ENCODE measurements at places on chromosomes 1 and 21.

DNA sequence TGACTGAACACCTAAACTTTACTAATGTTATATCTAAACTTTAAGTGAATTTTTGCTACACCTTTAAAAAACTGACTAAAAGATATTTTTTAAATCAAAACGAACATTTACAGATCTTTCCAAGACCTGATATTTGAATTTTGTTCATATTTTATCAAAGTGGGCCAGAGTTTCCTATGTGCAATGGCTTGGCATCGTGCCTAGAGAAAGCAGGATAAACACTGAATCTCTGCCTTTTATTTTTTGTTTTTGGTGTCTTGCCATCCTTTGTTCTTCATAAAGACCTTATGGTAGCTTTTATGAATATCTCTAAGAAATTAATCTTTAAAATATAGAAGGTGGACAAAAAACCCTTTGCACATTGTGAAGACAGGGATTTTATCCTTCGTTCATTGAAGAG lies 25.8 kb upstream of the VPS26C start:
- DNase-seq: no peak

DNA sequence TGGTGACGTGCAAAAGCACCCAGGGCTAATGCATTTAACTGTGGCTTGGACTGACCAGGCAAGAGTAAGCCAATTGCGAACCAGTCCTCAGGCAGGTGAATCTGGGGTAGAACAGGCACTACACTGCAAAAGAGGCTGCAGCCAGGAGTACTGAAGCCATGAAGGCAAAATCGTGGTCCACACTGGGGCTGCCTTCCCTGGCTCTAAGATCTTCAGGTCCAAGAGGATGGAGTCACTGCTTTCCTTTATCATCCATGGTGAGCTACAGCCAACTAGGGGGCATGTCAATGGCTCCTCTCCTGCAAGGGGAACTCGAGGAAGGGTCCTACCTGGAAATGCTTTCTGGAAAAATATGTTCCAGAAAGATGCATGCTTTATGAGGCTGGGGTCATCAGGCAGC lies 100.6 kb upstream of the AJAP1 start:
- no peak for DNase-seq

GRCh38 chr1:21893046-21893805 lies 43.9 kb downstream of the HSPG2 start:
- no peak for DNase-seq

- DNase-seq: no peak
These were observed 84.3 kb downstream of the ROR1 start for GRCh38 chr1:63858153-63858552.

DNA sequence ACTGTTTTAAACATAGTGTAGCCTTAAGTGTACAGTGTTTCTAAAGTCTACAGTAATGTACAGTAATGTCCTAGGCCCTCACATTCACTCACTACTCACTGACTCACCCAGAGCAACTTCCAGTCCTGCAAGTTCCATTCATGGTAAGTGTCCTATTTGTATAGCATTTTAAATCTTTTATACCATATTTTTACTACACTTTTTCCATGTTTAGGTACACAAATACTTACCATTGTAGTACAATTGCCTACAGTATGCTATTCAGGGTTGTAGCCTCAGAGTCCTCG lies 3.6 kb upstream of the S100A10 start:
- no peak for DNase-seq

GRCh38 chr1:87064986-87065385 lies 150.6 kb downstream of the HS2ST1 start:
- DNase-seq: no peak

DNA sequence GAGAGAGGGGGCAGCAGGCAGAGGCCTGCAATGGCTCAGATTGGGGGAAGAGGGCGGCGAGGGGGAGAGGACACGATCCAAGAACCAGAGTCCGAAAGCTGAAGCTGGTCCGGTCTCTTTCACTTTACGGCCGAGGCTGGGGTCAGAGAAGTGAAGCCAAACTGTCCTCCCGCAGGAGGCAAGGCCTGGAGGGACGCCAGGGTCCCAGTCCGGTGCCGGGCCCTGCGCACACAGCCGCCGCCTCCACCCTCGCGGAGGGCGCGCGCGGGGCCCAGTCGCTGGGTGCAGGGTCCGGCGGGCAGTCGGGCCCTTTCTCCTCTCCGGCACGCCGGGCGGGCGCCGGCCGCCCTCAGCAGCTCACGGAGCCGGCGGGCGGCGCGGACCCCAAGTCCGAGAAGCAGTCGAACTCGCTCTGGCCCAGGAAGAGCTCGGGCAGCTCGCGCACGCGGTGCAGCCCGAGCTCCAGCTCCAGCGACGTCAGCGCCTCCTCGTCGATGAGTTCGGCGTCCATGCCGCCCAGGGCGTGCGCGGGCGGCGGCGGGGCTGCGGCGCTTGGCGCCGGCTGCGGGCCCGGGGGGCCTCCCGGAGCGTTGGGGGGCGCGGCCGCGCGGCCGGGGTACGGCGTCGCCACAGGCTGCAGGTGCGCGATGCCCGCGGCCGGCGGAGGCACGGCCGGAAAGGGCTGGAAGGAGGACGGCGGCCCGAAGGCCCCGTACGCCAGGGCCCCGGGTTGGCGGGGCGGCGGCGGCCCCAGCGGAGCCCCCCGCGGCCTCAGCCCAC lies 749 bp downstream of the CITED4 start:
- DNase-seq: no peak

GRCh38 chr1:181640956-181641355 lies 157.6 kb downstream of the CACNA1E start:
- DNase-seq: no peak

DNA sequence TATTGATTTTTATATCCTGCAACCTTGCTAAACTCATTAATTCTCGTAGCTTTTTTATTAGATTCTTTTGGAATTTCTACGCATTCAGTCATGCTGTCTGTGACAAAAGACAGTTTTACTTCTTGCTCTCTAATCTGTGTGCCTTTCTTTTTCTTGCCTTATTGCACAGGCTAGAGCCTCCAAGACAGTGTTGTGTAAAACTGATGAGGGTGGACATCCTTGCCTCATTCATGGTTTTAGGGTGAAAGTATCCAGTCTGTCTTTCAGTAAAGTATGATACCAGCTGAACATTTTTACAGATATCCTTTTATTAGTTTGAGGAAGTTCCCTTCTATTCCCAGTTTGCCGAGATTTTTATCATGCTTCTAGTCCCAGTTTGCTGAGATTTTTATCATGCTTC lies 133.8 kb downstream of the HS2ST1 start:
- no peak for DNase-seq

- DNase-seq: no peak
These were observed 16.6 kb upstream of the EYA3 start for GRCh38 chr1:28104866-28105467.
